ENCODE measurements at places on chromosomes 2 and 18. TPM values are rescaled to one million over a fixed set of nuclear protein-coding genes. Genes with fewer than 3 reads are reported as not detected.

- no peak for DNase-seq
These were observed 95.0 kb upstream of the CCDC68 start for GRCh38 chr18:55054021-55054990.

- DNase-seq = peak; percentile 41
These were observed 30.6 kb upstream of the PPP3R1 start for GRCh38 chr2:68282811-68283418.

DNA sequence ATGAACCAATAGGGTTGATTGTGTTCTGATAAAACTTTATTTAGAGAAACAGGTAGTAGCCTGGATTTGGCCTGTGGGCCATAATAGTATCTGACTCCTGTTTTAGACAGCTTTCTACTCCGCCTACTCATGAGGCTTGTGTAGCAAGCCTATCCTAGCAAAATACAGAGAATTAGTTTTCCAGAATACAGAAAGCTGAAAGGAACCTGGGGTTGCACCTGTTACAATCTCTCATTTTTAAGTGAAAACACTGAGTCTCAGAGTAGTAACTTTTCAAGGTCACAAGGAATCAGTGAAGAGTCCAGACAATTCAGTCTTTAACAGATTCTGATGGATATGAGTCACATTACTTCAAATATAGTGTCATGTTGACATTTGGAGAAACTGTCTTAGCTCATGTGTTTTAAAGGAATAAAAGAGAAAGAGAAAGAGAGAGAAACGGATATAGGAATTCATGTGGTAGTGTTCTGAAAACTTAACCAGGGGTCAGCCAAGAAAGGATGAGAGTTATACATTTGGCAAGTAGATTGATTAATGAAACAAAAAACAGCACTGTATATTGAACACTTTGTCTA lies 17.0 kb downstream of the ARHGAP28 start:
- no peak for DNase-seq

DNA sequence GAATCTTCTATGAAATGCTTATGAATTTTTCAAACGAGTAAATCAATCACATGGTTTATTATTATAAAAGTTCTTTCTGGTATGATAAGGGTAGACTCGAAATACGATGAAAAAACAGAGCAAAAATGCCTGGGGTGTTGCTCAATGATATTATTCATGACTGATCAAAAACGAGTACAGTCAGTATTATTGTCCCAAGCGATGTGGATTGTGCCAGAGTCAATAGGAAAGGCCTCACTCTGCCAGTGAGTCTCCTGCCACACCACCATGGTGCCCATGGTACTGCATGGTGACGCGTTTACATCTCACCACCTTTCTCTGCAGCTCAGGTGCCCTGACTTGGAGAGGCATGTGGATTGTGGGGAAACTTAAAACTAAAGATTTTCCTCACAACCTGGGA lies 58.5 kb downstream of the KCTD1 start:
- no peak for DNase-seq

The LANCL1 gene
- total RNA-seq = 63.0 TPM

DNA sequence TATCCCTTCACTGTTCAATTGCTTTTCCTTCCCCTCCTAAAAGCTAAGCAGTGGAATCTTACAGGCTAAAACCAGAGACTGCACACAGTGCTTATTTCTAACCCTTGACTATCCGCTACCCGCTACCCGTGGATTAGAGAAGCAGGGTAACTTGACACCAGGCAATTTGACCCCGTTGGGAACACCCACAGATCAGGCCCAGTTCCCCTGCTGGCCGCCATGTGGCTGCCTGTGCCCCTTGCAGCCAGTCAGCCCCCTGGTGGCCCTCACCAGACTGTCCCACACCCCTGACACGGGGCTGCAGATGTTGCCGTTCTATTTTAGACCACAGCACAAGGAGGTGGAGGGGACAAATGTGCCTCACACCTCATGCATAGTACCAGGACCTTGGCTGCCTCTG lies 74.8 kb downstream of the TXNL1 start:
- peak; percentile 69 for DNase-seq

The CFLAR gene
- 120 TPM for total RNA-seq

DNA sequence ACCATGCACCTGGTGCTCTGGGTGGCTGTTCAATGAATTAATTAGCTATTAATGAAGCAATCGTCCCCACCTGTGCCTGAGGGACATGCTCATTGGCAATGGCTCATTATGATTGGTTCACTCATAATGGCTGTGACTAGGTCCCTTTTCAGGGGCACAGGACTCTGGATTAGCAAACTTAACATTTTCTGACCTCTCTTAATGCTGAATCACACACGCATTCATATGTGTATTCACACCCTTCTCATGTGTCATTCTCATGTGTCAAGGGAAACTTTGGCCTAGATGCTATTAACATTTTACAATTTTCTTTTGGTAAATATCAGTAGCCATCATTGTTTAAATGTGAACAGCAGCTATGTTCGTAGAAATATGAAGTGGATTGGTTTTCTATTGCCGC lies 98.9 kb upstream of the PMAIP1 start:
- DNase-seq = no peak

The CHRND gene
- 34.2 TPM for total RNA-seq

GRCh38 chr18:24827501-24827900 lies 367.1 kb downstream of the HRH4 start:
- peak; percentile 33 for DNase-seq

The REG1B gene
- total RNA-seq = not detected

GRCh38 chr2:74958274-74959105 lies at the start of gene POLE4:
Gene POLE4, plus strand, starts transcription at chr2:74958643. Its CDS starts 37 bp downstream, at chr2:74958680.
- peak; percentile 94 for DNase-seq

DNA sequence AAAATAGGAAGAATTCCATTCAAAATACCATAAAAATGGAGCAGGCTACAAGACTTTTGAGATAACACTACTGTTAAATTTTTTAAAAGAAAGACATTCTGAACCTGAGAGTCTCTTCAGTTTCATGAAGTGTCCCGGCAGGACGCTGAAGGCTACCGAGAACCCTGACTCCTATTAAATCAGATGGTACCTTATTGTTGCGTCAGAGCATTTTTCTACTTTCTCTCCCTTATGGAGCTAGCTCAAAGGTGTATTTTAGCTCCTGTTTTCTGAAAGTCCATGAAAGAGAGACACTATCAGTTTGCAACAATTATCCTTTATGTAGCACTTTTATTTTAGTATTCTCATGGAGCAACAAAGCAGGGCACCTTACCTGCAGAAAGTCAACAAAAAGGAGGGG lies 626.7 kb downstream of the IRS1 start:
- DNase-seq = no peak

The MAL gene
- total RNA-seq = 16.9 TPM

DNA sequence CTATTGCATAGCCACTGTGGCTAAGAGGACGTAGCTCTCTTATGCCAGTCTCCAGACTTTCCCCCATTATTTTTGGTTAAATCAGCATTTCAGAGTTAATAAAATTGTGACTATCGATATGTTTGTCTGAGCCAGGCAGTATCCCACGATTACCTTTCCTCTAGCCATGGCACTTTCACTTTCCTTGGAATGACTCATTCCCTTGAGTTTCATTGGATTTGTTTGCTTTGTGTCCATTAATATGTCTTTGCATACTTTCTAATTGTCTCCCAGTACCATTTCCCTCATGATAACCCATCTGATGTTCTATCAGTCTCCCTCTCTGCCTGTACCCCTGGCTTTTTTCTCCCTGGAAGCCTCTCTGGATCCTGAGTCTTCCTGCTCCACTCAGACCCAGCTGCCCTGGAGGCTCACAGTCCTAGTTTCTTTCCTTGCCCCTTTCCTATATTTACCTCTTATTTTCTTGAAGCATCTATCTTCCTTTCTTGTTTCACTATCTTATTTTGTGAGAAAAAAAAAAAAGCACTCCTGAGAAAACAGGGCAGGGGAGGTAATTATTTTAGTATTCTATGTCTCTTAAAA lies 126.1 kb downstream of the MTX2 start:
- DNase-seq = no peak

GRCh38 chr2:73907840-73908452 lies 15.1 kb downstream of the ACTG2 start:
- no peak for DNase-seq

Data from tongue (tissue), 3 donors.